ENCODE measurements at places on chromosomes 16 and 17. TPM values are rescaled to one million over a fixed set of nuclear protein-coding genes. Genes with fewer than 3 reads are reported as not detected.

Gene UMOD
- total RNA-seq, result not detected

Gene PIMREG
- total RNA-seq, result 1.1 TPM

Gene ITGAX
- total RNA-seq, result 0.27 TPM

DNA sequence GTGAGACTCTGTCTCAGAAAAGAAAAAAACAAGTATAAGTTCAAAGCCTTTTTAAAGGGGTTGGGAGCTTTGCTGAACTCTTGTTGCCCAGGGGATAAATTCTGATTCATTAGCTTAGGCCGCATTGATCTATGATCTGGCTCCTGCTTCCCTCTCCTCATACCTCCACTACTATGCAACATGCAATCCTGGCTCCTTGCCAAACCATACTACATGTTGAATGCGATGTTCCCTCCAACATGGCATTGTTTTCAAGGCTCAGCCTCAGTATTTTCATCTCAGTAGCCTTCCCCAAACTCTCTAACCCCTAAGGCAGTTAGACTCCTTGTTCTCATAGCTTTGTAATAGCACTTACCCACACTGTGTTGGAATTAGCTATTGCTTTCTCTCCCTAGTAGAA is 6.2 kb downstream of the REXO5 start:
- DNase-seq, result no peak

GRCh38 chr17:44559634-44560554 is 2.6 kb downstream of the FZD2 start:
- no peak for DNase-seq

DNA sequence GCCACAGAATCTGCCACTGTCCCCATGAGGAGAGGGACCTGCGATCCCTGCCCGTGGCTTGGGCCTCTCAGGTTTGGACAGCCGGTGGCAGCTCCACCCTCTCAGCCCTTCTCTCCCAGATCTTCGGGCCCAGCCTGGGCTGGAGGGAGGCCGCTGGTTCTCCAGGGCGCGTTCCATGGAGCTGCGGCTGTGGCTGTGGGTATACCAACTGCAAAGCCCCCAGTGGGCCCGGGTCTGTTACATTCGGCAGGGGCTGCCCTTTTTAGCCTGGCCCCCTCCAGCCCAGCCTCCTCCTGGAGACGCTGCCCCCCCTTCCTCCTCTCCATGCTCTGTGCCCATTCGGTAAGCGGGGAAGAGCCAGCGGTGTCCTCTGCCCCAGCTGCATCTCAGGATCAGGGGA is 64.7 kb upstream of the ZNF469 start:
- DNase-seq, result no peak

DNA sequence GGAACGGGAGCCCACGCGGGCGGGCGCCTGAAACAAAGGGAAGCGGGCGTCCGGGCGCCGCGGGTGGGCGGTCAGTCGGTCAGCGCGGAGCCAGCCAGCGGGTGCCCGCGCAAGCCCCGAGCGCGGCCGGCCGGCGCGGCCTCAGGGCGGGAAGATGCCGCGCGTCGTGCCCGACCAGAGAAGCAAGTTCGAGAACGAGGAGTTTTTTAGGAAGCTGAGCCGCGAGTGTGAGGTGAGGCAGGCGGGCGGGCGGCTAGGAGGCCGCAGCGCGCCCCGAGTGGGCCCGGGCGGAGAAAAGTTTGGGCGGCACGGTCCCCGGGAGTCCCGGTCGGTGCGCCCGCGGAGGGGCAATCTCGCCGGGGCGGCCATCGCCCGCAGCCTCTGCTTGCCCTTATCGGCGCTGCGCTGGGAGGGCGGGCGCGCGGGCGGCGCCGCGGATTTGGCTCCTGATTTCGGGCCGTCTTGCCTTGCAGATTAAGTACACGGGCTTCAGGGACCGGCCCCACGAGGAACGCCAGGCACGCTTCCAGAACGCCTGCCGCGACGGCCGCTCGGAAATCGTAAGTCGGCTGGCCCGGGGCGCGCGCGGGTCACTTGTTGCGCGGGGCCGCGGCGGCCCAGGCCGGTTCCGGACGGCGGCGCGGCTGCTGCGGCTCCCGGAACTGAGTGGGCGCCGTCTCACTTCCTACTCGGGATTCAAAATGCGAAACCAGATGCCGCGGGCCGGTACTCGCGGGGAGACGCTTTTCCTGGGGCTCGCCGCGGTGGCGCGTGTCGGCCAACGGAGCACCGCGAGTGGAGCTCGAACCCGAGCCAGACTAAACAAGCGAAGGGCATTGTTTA is 526 bp downstream of the CBFB start:
- DNase-seq, result peak; percentile 36

- peak; percentile 58 for DNase-seq
Observed at GRCh38 chr16:82580298-82580890, 46.4 kb upstream of the CDH13 start.

DNA sequence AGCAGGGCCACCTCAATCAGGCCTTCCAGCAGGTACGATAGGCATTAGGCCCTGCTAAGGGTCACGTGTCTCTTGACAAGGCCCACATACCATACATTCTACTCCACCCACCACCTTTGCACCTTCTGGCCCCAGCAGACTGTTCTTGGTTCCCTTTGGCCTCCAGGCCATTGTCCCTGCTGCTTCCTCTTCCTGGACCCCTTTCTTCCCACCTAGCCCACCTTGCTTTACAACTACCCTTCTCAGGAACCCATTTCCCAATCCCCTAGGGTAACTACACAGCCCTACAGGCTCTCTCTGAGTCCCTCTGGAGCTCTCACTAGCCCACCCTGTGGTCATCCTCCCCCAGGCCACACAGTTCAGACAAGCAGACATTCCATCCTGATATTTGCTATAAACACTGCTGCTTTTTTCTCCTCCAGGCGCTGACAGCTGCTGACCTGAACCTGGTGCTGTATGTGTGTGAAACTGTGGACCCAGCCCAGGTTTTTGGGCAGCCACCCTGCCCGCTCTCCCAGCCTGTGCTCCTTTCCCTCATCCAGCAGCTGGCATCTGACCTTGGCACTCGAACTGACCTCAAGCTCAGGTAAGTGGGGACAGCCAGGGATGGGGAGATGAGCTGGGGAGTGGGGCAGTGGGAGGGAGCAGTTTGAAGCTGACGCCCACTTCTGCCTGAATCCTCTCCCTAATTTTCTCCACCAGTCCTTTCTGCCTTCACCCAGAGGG is 1.4 kb upstream of the NRN1L start:
- DNase-seq, result no peak

Data from astrocyte (in vitro differentiated cells and primary cell).